ENCODE measurements at places on chromosomes 3 and 15.

GRCh38 chr15:39666677-39667076 lies 85.8 kb downstream of the THBS1 start:
- DNase-seq = no peak

GRCh38 chr3:131541288-131541687 lies 38.5 kb upstream of the MRPL3 start:
- no peak for DNase-seq

DNA sequence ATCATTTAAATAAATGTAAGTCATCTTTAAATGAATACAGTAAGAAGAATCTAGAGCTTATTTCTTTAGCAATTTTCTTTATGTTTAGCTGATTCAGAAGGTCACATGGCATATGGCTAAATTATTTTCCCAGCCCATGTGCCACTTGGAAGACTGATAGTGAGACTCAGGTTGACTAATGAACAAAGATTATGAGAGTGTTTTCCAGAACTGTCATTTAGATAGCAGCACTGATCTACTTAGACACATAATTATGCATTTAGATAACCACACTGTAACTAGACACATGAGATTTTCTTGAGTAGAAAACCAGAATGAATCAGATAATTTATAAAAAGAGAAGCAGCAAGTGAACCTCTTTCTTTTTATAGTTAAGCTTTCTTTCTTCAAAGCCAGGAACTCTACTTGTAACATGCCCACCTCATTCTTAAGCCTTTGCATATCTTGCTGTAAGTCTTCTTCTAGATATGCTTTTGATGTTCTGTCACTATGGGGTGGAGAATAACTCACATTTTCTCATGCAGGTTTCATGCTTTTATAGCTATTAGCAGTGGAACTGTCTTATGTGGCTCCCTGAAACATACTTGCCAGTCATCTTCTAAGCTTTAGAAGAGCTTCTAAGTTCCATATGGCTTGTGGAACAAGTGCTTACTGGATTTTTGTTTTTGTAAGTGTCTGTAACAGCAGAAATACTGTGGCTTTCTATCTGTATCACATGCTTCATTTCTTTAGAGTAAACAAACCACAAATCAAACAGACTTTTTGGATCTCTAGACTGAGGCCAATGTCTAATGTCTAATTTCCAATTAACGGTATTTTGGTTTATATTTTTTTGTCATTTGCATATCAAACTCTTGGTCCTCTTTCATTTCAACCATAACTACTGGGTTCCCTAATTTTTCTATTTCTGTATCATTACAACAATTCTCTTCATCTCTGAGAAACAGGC lies 101.4 kb downstream of the LMLN start:
- DNase-seq = no peak

DNA sequence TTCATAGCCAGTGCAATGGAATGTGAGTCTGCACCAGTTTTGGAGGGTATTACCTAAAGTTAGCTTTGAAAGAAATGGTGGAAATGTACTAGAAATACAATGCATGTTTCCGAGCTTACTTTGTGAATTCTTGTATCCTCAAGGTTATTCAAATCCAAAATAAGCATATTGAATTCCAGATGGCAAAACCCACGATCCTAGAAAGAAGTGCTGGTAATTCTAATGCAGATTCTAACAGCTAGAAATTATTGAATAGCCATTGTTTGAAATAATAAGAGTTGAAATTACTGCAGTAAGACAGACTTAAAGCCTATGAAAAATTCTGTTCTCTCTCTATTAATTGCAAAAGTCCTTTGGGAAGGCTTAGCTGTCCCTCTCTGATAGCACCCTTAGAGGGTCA lies 258.4 kb downstream of the CHL1 start:
- DNase-seq = no peak

- no peak for DNase-seq
Observed at GRCh38 chr15:77865106-77865610, 212.4 kb downstream of the TBC1D2B start.

Measured in GM12878 (cell line).